ENCODE measurements at places on chromosomes 7 and 10.

- DNase-seq: no peak
Observed at GRCh38 chr10:4780782-4781181, 45.2 kb upstream of the AKR1E2 start.

DNA sequence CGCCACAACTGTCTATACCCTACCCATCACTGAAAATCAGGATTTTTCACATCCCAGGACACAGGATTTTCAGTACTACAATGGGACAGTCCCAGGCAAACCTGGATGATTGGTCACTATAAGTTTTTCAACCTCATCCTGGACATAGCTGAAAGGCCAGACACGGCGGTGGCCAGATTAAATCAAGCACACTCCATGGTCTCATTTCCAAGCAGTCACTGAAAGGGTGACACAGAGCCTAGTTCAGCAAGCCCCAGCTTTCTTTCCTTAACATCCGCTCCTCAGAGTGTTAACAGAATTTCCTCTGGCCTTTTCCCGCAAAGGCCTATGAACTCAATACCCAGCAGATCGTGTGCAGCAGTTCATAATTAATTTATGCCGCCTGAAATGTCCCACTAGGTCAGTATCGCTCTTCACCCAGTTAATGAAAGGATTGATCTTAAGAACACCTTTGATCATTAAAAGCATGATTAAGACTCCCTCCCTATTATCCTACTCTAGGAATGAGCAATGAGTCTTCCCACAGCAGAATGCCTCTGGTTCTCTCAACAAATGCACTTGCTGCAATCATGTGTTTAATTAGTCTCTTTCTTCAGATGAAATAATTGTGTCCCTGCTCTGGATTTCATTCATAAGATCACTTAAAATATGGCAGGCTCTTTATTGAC is 104.0 kb upstream of the NANOS1 start:
- DNase-seq: no peak

DNA sequence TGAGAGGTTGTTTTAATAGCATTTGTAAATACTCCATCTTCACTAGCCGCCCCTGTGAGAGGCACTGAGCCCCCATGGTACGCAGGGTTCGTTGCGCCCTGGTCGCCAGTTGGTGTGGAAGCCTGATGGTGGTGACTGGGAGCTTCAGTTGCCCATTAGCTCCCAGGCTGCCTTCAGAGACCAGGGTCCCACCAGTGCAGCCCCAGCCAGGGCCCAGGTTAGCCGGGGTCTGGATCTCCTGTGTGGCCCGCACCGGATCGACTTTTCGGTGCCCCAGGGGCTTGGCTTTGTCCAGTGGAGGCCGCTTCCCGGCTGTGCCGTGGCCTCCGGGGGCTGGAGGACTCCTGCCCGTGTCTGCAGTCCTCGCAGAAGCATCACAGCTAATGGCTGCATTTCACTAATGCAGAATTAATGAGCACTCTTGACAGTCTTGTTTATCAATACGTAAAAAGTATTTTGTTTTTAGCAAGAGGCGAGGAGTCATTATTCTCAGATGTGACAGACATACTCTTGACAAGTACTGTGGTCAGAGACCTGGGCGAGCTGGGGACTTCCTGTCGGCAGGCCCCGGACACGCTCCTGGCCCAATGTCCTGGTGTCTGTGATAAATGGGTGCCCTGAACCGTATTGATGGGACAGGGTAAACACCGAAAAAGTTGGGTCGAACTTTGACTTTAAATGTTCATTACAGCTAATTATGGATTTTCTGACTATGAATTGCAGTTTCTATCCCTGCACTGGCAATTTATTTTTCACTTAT is 99.8 kb downstream of the NKX6-2 start:
- DNase-seq: no peak

DNA sequence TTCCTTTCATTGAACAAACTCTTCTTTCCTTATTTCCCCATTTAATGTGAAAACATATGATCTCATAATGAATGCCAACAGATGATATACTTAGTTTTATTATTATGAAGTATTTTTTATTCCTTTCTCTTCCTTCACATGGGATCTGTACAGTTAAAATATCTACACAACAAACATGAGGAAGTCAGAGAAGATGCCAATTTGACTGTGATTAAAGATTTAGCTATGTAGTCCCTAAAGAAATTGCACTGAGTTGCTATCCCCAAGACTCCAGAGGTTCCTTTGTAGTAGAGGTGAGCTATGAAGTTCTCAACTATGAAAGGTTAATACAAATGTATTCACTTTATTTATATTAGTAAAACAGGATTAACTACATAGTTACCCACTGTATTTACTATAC is 60.6 kb upstream of the LRRN3 start:
- DNase-seq: no peak

- no peak for DNase-seq
Observed at GRCh38 chr7:49848211-49848841, 74.9 kb downstream of the VWC2 start.

GRCh38 chr10:29746080-29746797 is 111.5 kb upstream of the SVIL start:
- no peak for DNase-seq

DNA sequence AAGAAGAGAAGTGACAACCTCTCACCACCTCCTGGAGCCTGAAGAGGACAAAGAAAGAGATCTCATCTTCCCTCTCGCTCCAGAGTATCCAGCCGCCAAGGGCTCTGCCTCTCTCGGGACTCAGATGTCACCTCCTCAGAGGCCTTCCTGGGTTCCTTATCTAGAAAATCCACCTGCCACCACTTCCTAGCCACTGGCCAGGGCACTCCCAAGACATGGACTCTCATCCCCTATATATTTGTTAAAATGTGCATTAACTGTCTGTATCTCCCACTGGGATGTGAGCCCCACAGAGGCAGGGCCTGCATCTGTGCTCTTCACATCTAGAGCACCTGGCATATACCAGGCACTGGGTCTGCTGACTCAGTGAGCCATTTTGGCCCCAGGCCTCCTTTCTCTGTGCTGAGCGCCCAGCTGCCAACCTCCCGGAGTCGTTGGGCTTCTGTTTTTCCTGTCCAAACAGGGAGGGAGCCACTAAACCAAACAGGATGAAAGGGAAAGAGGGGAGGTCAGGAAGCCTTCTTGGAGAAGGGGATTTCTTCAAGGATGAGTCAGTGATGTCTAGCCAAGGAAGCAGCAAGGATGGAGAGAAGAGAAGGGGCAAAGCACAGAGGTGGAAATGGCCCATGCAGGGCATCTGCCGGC is 58.9 kb downstream of the KCNMA1 start:
- DNase-seq: no peak

DNA sequence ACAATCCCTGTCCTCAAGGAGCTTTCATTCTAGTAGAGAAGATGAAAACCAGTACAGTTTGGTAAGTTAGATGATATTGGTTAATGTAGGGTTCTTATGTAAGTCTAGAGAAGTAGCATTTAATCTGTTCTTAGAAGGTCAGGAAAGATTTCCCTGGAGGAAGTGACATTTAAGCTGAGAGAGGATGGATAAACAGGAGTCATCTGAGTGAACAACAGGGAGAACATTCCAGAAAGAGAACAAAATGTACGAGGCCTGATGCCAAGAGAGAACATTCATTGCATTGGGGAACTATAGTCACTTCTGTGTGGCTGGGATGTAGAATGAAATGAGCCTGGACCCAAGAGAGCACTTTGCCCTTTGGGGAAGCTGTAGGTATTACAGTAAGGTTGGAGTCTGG is 88.0 kb downstream of the CFTR start:
- no peak for DNase-seq

DNA sequence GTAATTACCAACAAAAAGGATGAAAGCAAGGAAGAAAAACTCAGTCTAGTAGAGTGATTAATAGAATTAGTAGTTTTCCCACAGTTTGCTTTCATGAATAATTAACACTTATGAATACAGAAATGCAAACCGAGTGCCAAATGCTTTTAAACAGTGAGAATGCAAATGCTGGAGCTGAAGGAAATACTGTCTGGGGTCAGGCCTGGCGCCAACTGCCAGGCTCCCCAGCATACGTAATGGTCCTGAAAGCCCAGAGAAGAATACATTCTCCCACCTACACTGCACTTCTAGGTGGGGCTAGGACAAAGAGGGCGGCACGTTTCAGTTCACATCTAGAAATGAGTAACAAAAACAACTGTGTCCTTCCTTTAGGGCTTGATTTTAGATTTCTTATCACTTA is 30.0 kb downstream of the GLUD1 start:
- DNase-seq: no peak

- DNase-seq: no peak
Observed at GRCh38 chr10:97186911-97187310, 1.2 kb upstream of the SLIT1 start.

DNA sequence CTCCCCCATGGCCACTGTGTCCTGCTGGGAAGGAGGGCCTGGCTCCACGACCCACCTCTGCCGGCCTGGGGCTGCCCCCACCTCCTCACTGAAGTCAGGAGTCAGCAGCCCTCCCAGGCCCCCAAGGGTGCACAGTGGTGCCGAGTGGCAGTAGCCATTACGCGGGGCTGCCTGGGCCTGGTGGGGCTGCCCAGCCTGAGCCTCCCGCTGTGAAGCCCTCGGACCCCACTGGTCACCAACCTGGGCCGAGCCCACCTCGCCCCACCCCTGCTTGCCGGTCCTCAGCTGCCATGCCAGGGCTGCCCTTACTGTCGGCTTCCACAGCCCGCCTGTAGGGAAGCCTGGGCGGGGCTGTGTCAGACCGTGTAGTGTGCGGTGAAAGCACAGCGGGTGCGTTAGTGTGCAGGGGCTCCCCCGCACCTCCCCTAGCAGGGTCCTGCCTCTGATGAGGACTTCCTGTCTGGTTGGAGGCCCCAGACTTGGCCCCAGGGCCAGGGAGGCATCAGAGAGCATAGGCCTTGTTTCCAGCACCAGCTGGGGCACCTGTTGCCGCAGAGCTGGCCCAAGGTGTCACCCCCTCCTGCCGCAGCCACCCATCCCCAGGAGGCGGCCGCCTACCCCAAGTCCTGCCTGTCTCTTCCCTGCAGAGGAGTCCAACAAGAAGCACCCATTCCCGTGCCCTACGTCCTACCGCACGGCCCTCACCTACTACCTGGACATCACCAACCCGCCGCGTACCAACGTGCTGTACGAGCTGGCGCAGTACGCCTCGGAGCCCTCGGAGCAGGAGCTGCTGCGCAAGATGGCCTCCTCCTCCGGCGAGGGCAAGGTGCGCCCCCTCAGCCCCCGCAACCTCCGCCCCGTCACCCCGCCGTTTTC is 10.0 kb downstream of the TMEM120A start:
- no peak for DNase-seq

- no peak for DNase-seq
Observed at GRCh38 chr7:28481091-28481926, 69.0 kb downstream of the CREB5 start.

DNA sequence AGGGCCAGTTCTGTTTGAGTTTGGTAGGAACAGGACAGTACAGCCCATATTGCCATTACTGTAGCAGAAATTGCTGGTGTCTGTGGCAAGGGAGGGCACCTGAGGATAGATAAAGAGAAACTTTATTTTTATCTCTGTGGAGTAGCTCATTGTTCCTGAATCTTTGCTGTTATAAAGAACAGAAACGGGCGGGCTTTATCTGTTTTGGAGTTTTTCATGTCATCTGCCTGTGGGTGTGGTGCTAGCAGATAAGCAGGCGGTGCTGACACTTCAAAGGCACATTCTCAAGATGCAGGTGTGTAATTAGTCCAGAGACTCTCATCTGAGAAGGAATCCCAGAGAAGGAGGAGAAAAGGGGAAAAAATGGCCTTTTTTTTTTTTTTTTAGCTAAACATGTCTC is 11.5 kb downstream of the ZNF273 start:
- DNase-seq: no peak

- no peak for DNase-seq
Observed at GRCh38 chr7:531777-532176, 12.1 kb upstream of the PDGFA start.

DNA sequence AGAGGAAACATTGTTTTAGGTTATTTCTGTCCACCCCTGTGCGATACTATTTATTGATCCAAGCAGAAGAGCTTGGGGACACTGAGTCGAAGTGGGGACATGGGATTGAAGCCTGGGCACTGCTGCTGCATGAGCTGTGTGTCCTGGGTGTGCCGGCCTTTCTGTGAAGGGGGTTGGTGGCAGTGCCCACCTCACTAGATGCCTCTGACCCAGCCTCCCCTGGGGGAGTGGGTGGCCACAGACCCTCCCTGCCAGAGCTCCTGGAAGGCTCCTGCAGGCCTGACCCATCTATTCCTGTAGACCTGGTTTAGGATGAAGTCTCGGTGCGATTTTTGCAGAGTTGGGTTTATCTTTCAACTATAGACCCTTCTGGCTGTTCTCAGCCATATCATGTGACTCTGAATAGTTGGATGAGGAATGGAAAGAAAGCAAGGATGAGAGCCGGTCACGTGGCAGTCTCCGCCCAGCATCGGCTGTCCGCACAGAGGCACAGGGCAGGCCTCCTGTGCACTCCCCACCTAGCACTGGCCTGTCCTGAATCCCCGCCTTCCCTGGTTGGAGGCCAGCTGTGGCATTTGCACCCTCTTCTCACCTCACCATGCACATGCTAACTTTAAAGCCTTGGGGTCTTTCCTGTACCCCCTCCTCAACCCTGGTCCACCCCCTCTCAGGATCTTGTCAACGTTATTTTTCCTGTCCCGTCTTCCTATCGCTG is 17.6 kb upstream of the SH2D4B start:
- DNase-seq: no peak

DNA sequence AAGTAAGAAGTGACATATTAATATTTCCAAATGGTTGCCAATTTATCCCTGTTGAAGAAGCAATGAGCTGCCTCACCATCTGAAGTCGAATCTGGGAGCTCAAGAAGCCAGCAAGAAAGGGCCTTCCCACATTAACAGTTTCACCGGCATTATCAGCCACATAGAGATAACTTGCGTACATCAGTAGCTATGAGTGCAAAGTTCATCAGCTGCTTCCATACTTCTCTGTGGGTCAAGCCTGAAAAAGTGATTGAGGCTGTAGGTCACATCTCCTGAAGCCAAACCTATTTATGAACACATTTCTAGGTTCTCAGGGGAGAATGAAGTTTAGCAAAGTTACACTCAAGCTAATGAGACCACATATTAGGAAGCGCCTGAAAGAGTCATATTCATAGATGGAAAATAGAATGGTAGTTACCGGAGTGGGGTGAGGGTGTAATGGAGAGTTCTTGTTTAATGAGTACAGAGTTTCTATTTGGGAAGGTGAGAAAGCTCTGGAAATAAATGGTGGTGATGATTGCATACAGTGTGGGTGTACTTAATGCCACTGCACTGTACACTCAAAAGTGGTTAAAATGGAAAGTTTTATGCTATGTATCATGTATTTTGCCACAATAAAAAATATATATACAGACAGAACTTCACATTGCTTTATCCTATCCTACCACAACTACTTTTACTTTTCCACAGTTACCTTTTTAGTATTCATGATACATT is 189.3 kb upstream of the SP4 start:
- no peak for DNase-seq

DNA sequence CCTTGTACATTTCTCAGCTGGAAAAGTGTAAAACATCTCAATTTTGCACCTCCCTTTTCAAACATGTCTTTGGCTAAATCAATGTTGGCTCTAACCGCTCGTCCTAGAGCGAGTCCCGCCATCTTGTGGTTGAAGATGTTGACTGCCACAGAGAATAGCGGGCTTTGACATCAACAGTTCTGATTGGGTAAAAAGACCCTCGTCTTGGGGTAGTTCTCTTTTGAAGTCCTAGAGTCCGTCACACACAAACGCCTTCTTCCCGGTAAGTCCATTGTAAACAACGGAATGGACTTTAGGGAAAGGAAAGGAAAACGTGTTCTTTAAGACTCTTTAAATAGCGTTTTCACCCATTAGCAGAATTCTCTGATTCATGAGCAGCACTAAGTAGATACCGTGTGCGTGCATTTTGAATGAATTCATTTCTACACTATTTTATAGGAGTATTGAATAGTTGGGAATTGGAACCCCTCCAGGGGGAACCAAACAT is 452 bp upstream of the RPP30 start:
- DNase-seq: no peak

Data from stimulated activated CD8-positive, alpha-beta memory T cell treated with anti-CD3 and anti-CD28 coated beads, Interleukin-15, amount 100 ng/mL, for 24 hours (primary cell).